ENCODE measurements at places on chromosomes 12 and 14.
A peak's percentile ranks its signal among the peaks of the same experiment; 100 is the strongest.

GRCh38 chr12:117069926-117070900 lies 29.0 kb downstream of the TESC start:
- DNase-seq, result peak; percentile 7

DNA sequence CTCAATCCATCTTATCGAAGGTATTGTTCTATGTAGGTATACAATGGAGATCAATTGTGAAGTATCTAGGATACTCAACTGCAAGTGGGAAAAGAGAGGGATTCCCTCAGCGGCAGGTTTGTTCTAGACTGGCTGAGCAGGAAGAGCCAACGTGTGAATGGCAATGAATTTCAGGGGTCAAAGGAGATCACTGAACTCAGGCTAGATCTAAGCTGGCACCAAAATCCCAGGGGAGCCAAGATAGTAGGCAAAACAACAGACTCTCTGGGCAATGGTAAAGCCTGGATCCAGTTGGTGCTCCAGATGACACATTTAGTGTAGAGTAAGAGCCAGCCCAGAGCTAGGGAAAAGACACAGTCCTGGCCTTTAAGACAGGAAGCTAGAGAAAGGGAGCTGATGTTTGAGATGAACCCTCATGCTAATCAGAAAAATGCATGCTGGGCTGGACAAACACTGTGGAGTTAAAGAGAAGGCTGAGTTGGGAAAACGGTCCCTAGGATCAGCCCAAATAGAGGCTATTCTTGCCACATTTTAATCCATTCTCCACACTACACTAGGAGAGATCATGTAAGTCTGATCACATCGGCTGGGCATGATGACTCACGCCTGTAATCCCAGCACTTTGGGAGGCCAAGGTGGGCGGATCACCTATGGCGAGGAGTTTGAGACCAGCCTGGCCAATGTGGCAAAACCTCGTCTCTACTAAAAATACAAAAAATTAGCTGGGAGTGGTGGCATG lies 45.6 kb downstream of the EFCAB11 start:
- no peak for DNase-seq

- DNase-seq, result no peak
These were observed 12.7 kb downstream of the SUSD6 start for GRCh38 chr14:69624136-69624535.

DNA sequence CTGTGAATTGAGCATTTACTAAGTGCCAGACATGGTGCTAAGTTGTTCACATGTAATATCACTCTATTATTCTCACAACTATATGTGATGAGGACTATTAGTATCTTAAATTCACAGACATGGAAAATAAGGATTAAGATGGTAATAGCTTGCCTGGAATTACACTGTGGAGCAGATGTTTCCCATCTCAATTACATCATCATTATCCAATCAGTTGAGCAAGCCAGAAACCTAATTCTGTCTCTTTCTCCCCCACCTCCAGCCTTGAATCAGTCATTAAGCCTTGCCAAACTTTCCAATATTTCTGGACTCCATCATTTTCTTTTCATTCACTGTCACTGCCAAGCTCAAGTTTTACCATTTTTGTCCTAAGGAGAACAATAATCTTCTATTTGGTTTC lies 287.8 kb upstream of the KITLG start:
- no peak for DNase-seq

GRCh38 chr14:75267141-75267721 lies 11.4 kb upstream of the FOS start:
- DNase-seq, result no peak

DNA sequence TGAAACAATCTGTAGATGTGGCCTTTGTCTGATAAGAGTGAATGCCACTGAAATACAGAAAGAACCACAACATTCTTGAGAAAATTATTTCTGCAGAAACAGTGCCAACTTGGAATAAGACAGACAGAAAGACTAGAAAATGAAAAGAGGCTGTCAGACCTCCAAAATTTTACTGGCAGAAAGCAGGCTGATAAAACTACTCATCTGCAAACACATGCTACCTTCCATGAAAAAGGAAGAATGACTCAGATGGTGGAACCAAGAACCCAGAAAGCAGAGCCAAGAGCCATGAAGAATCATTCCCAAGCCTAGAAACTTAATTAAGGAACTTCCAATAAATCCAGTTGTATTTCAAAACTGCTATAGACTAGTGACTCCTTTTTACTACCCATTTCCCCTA lies 31.9 kb upstream of the OSBPL8 start:
- no peak for DNase-seq

DNA sequence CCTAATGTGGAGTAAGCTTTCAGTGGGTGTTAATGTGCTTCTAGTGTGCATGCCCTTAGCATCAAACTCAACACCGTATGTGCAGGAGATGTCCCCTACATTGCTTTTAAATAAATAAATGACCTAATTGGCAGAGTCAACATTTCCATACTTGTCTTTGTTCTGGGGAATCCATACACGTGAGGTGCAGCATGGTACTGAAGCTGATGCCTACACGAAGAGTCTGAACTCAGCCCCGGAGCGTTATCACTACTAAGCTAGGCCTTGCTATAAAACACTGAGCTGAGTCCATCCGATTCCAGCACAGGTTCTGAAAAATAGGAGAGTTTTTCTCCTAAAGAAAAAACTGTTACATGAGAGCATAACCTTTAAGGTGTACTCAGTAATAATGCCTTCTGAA lies 125.0 kb upstream of the DYRK2 start:
- no peak for DNase-seq

DNA sequence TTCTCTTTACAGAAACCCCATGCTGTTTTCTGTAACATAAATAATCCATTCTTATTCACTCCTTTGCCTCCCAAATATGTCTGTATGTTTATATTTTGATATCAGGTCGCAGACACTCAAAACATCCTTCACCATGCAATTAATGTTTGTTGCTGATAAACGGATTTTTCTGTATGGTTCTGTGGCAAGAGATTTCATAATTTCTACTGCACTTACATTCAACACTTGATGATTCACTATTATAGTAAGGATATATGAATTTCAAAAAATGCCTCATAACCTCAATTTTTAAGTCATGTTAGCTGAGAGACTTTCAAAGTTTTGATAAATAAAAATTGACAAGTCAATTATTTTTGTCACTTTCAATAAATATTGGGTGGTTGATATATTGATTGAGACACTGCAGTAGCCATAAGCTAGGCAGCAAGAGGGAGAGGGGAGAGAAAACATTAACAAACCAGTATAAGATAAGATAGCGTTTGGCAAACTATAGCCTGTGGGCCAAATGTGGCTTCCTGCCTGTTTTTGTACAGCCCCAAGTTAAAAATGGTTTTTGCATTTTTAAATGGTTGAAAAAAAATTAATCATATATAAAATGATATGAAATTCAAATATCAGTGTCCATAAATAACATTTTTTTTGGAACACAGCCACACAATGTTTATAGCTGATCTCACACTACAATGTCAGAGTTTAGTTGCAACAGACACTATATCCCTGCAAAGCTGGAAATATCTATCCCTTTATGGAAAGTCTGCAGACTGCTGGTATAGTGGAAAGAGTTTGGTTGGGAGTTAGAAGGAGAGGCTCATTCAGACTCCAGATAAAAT lies 18.3 kb downstream of the ALDH6A1 start:
- DNase-seq, result no peak

- no peak for DNase-seq
These were observed 108.3 kb downstream of the SLC15A4 start for GRCh38 chr12:128715485-128715884.

DNA sequence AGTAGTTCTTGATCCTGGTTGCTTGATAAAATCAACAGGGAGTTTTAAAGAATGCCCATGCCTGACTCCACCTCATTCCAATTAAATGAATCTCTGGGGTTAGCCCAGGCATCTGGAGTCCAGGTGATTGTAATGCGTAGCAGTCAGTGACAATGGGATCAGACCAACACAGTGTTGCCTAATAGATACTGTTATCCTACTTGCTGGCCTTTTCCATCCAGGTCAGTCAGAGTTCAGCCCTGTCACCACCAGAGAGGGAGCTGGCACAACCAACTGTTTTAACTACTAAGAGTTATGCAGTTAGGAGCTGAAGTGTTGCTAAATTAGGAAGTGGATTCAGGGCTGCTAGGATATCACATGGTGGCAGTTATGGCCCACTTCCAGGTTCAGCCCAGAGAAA lies 107.1 kb downstream of the GPR135 start:
- DNase-seq, result peak; percentile 93

- DNase-seq, result no peak
These were observed 31.9 kb upstream of the CCDC91 start for GRCh38 chr12:28158353-28158752.

DNA sequence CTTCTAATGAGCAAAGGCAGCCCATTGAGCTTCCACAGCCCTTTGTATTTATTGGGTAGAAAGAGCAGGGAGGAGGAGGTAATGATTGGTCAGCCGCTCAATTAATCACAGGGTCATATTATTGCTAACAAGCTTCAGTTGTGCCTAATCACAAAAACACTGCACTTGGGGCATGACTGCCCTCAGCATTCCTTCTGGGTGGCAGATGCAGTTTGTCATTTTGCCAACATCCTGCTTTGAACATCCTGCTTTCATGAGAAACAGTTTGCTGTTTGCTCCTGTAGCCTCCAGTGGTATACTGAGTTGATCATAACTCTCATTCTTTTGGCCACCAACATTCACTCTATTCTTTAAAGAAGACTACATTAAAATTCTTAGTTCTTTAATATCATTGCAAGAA lies 462.9 kb upstream of the MIS18BP1 start:
- no peak for DNase-seq

GRCh38 chr12:31687101-31687527 lies 27.6 kb downstream of the ETFBKMT start:
- DNase-seq, result no peak

DNA sequence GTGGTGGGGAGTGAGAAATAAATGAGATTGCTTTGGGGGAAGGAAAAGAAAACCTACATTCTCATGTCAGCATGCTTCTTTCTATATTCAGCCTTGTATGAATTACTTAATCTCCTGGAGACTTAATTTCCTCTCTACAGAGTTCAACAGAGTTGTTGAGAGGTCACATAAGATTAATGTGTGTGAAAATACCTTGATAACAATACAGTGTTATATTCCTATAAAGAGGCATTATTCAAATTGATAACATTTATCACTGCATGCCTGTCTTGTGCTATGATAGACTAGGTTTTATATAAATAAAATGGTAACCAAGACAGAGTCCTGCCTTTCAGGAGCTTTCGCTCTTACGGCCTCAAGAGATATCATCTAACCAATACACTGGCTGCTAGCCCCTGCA lies 9.6 kb downstream of the FLRT2 start:
- no peak for DNase-seq

DNA sequence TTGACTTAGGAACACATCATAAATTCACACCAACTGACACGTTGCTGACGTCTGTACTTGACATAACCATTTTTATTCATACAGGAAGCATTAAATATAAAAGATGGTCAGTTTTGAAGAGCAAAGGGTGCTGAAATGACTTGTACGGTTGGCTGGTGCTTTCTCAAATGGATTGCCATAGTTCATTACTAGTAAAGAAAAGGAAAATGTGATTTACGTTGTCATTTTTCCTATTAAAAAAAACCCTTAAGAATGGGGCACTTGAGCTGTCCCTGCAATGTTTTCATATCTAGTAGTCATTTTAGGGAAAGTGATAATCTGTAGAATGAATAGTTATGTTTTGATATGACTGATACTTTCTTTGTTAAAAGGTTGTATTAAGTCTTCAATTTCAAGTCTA lies 22.5 kb upstream of the MANSC4 start:
- DNase-seq, result no peak

GRCh38 chr12:63779498-63780481 lies at the start of gene RXYLT1:
TSS of gene RXYLT1 (plus strand) at chr12:63779909. CDS start at chr12:63779961, 52 bp downstream.
- DNase-seq, result peak; percentile 78

- DNase-seq, result no peak
These were observed 4.2 kb downstream of the AQP5 start for GRCh38 chr12:49965836-49966235.

DNA sequence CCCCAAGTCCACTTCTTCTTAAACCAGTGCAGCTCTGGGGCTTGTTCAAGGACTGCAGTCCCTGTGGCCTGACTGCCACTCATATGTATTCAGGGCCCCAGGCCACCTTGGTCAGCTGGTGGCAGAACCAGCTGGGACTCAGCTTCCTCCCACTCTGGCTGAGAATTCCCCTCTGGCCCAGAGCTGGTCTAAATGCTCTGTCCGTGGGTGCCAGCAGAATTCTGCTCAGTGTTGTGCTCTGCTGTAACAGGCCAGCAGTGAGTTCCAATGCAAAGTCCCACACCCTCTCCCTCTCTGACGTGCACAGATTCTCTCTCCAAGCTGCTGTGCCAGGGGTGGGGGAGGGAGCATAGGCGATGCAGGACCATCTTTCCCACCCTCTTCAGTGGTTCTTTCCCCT lies 210.4 kb upstream of the RGS6 start:
- no peak for DNase-seq

DNA sequence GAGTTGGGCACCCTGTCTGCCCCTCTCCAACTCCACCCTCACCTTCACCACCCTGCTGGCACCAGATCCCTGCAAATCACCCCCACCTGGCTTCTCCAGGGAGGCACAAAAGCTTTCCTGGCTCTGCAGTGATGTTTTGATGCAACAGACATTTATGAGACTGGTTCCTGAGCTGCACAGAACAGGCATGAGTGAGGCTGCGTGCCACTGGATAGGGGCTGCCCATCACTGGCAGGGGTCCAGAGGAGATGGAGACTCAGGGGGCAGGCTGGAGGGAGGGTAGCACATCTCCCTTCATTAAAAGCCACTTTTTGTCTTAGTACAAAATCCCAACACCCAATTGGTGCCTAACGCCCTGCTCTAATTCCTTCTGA lies 17.3 kb upstream of the ZDHHC22 start:
- no peak for DNase-seq

DNA sequence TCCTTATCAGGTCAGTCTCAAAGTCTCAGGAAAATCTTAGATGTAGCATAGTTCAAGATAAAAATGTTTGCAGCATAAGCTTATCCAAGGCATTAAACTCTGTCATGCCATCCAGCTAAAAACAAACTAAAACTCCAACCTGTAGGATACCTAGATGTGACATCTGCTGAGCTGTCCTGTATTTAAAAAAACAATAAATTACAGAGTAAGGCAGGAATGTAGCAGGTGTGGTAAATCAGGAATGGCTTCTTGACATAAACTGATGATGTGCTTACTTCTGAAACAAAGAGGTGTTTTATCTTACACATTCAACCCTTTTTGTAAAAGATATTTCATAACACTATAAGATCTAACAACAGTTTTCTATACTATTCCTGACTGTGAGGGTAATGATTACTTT lies 30.6 kb upstream of the DLGAP5 start:
- DNase-seq, result no peak

- no peak for DNase-seq
These were observed 328.3 kb downstream of the TMEM121 start for GRCh38 chr14:105854600-105855245.

- no peak for DNase-seq
These were observed 4.9 kb upstream of the PLXNC1 start for GRCh38 chr12:94143438-94143837.

GRCh38 chr12:113070117-113070906 lies 13.8 kb downstream of the DTX1 start:
- DNase-seq, result no peak

DNA sequence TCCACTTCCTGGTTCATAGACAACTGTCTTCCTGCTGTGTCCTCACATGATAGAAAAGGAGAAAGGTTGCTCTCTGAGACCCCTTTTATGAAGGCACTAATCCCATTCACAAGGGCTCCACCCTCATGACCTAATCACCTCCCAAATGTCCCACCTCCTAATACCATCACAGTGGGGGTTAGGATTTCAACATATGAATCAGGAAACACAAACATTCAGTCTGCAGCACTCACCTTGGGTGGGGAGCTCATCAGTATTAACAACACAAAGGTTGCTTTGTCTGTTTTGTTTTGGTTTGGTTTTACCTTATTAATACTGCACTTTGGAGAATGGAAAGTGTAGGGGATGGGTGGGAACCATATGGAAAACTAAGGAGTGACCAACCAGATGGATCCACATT lies 10.5 kb upstream of the SMCO2 start:
- DNase-seq, result no peak

- DNase-seq, result no peak
These were observed 64.5 kb upstream of the NAV3 start for GRCh38 chr12:77766224-77766623.

Data from dermis microvascular lymphatic vessel endothelial cell (primary cell).